ENCODE measurements at places on chromosomes 6 and 20.

- no peak for DNase-seq
These were observed 158.8 kb downstream of the JARID2 start for GRCh38 chr6:15404685-15404980.

- peak; percentile 20 for DNase-seq
These were observed 286.6 kb downstream of the TENT5A start for GRCh38 chr6:81465859-81466258.

DNA sequence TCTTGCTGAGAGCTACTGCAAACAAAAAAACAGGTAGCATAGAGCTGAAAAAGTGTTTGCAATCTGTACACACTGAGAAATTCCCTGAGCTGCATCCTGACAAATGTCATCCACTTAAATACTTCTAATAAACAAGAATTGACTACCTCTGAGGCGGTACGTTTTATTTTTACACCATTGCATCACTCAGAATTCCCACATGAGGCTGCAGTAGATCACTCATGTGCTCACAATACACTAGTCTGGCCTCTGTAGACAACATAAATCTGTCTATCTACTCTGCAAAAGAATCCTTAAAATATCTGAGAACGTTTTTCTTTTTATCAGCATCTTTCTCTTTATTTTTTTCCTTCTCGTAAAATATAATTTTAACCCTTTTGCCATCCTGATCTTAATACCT is 661.4 kb downstream of the EPHA7 start:
- DNase-seq = no peak

DNA sequence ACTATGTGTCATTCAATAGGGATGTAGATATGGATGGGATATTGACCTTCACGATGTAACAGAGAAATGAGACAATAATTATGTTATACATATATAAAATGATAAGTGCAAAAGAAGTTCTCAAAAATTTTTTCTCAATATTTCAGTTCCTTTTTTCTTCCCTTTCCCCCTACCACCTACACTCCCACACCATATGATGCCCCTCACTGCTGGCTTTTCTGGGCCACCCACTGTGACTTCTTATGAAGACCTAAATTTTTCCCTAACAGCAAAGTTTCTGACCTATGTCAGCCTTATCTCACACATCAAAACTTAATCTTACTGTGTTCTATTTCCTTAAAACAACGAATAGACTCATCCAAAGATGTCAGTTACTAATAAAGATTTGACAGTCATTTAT is 89.9 kb upstream of the MYLIP start:
- no peak for DNase-seq

GRCh38 chr6:150499882-150500312 is 99.8 kb upstream of the PLEKHG1 start:
- no peak for DNase-seq

Measured in lung microvascular endothelial cell (primary cell).